CD14-positive monocyte (primary cell): ENCODE measurements at places on chromosomes 16 and 17.
A peak's percentile ranks its signal among the peaks of the same experiment; 100 is the strongest.

DNA sequence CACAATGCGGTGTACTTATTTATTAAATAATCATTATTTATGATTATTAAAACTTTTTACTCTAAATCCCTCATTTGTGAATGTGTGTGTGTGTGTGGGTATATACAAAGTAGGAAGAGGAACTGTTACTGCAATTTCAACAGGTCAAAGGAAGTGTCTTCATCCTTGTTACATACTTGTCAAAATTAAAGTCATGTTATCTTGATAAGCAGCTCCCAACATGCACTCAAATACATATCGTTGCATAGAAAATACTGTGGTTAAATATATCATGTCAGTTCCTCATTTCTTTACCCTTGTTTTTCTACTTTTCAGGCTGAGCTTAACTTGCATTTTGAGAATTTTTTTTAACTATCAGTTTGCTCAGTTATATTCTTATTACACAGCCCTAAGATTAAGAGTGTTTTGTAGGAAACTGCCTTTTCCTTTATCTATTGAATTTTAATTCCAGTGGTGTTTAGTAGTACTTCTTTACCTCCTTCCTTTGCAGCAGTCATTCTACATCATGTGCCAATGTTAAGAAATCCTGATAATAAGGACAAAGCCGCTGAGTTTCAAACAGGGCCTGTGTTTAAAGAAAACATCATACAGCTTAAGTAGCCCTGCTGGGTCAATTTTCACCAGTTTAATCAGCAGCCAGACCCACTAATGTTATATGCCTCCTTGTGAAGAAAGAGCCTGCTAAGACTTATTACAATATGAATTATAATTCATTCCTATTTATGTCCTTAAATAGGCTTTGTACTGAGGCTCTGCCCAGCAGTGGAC is 7.2 kb downstream of the EFCAB5 start:
- peak; percentile 53 for DNase-seq

- DNase-seq: peak; percentile 45
Observed at GRCh38 chr16:20911361-20911760, 10.8 kb downstream of the LYRM1 start.

GRCh38 chr17:20934288-20934687 is 108.5 kb downstream of the USP22 start:
- DNase-seq: no peak

GRCh38 chr16:84553873-84554399 is 49.5 kb upstream of the MEAK7 start:
- no peak for DNase-seq

GRCh38 chr16:84074721-84075120 is 32.1 kb upstream of the SLC38A8 start:
- DNase-seq: no peak

GRCh38 chr16:81073560-81074330 is 3.3 kb downstream of the C16orf46 start:
- no peak for DNase-seq

DNA sequence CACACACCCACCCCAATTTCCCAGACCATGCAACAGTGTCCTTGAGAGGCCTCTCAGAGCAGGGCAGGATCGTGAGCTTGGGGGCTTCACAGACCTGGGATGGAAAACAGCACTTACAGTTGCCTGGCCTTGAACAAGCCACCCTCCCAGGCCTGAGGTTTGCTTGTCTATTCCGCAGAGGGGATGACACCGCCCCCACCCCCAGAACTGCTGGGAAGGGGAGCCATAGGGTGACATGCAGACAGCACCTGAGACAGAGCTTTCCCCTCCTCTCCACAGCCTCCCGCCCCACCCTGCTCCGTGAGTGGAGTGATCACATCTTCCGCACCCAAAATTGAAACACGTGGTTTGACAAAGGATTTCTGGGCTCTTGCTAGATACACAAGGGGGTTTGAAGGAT is 131.5 kb upstream of the TNRC6C start:
- no peak for DNase-seq

- DNase-seq: no peak
Observed at GRCh38 chr17:69712801-69713311, 298.4 kb downstream of the MAP2K6 start.

DNA sequence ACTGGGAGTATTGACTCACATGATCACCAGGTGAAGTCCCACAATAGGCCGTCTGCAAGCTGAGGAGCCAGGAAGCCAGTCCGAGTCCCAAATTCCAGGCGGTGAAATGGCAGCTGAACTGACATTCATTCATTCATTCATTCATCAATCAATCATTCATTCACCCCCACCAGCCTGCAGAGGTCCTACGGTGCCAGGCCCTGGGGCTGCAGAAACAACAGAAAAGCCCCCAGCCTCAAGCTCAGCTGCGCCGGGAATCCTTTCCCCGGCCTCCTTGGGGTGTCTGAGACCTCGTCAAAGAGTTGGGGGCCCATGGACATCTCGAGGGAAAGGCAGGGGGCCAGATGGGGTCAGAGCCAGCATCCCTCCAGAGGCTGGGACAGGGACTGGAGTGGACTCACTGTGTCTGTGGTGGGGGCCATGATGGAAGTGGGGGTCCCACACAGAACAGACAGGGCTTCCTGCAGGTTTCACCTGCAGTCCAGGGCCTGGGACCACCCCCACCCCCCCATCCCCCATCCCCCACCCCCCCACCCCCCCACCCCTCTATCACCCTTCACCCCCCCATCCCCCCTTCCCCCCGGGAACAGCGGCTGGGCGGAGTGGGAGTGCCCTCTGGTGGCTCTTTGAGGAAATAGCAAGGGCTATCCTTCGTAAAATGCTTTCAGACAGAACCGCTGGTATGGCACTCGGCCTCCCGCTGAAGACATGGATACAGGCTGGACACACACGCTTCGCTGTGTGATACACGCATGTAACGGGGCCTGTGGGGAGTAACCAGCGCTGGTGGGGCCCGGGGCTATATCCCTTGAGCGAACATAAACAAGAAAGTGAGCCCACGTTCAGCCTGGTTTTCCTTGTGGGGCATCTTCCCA is 8.5 kb upstream of the ZC3H18 start:
- peak; percentile 50 for DNase-seq

GRCh38 chr17:35774499-35774898 is 13.8 kb downstream of the C17orf50 start:
- DNase-seq: no peak

DNA sequence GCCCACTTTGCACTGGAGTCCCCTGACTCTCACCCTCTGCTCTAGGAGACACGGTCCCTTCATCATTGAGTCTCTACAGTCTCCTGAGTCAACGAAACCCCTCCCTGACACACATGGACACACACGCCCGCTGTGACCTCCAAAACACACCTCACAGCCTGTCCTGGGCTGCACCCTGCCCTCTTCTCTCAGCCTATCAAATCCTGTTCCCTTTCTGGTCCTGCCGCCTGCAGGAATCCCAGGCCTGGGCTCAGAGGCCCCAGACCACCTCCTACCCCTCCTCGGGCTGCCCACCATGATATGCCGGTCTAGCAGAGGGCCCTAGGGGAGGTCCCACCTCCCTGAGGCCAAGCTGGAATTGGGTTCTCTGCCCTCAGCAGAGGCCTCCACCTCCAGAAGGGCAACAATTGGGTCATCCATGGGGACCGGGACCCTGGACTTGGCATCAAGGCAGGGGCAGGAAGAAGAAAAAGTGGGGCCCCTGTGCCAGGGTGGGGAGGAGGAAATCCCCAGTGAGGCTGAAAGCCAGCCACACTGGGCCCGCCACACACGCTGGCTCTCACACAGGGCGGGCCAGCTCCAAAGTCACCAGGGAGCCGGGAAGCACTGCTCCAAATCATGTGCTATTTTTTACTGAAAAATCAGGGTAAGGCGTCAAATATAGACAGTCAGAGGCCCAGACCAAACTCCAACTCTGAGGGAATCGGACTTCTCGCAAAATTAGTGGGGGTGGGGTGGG is 3.4 kb downstream of the PPP1R9B start:
- DNase-seq: no peak

DNA sequence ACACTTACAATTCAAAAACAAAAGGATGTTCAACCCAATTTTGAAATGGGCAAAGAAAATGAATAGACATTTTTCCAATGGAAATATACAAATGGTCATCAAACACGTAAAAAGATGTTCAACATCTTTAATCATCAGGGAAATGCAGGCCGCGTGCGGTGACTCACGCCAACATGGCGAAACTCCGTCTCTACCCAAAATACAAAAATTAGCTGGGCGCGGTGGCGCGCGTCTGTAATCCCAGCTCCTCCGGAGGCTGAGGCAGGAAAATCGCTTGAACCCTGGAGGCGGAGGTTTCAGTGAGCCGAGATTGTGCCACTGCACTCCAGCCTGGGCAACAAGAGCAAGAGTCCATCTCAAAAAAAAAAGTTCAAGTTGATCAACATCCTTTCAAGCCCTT is 1.8 kb upstream of the CLUAP1 start:
- DNase-seq: no peak

GRCh38 chr16:24174504-24174903 is 81.6 kb upstream of the CACNG3 start:
- no peak for DNase-seq

DNA sequence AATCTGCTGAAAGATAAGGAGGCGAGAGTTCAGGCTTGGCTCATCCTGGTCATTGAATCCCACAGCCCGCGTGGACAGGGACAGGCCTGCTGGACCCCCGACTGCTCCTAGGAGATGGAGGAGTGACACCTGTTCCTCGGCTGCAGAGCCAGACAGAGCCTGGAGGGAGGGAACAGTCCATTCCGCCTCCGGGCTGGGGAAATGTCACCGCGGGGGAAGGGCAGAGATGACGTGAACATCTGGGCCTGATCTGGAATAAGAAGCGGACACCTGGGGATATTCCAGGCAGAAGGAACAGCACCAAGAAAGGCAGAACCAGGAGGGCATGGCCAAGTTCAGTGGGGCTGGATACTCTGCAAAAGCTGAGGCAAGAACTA is 1.5 kb downstream of the ZNF747 start:
- no peak for DNase-seq

DNA sequence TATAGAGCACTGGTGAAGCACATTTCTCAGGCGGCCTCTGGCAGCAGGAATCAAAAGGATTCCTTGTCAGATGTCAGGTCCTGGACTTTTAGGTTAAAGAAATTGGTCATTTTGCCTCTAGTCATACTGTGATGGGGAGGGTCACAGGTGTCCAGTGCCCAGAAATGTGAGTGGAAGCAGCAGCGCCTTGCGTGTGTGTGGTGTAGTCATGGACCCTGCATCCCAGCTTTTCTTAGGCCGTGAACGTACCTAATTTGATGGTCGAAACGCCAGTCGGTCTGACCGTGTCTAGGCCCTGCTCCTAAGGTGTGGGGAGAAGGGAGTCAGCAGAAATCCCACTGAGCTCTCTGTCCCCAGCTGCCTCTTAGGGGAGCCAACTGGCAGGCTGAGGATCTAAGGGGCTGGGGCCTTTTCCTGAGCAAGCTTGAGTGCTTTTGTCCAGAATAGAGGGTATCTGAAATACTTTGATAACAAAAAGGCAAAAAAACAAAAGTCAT is 32.0 kb downstream of the POLR3E start:
- no peak for DNase-seq

DNA sequence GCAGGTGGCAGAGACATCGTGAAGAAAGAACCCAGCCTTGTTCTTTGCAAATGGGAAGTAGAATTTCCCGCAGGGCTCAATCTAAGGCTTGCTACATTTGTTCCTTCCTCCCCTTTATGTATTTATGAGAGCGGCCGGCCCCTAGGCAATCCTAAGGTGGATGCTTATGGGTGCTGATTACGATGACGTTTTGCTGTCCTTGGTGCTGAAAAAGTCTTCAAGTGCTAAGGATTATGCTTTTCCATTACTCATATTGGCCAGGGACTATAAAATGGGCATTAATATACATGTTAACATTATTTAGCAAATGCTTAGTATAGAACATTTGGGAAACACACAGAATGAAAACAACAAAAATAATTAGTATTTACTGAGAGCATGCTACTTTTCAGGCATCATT is 313.3 kb upstream of the XYLT1 start:
- DNase-seq: no peak

DNA sequence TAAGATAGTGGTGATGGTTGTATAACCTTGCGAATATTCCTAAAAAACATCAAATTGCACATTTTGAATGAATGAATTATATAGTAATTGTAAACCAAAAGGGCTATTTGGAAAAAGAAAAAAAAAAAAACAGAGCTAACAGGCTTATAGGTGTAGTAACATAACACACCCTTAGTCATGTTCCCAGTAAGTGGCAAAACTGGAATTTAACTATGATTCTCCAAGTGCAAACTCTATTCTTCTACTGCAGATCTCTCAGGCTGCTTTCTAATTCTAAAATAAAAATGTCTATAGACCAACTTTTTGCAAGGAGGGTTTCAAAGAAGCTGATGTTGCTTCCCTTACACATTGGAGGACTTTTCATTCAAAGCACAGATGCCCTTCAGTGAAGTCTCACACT is 293.2 kb upstream of the MON1B start:
- DNase-seq: no peak

GRCh38 chr17:332558-333322 is 19.9 kb downstream of the RPH3AL start:
- DNase-seq: no peak

GRCh38 chr17:67491681-67492024 is 114.6 kb downstream of the PITPNC1 start:
- DNase-seq: no peak

GRCh38 chr16:31141489-31142108 is 6.1 kb upstream of the PRSS8 start:
- DNase-seq: peak; percentile 90

- DNase-seq: no peak
Observed at GRCh38 chr16:49473131-49473530, 99.5 kb downstream of the C16orf78 start.

GRCh38 chr17:60971515-60972369 is 294.1 kb downstream of the BCAS3 start:
- peak; percentile 1 for DNase-seq

DNA sequence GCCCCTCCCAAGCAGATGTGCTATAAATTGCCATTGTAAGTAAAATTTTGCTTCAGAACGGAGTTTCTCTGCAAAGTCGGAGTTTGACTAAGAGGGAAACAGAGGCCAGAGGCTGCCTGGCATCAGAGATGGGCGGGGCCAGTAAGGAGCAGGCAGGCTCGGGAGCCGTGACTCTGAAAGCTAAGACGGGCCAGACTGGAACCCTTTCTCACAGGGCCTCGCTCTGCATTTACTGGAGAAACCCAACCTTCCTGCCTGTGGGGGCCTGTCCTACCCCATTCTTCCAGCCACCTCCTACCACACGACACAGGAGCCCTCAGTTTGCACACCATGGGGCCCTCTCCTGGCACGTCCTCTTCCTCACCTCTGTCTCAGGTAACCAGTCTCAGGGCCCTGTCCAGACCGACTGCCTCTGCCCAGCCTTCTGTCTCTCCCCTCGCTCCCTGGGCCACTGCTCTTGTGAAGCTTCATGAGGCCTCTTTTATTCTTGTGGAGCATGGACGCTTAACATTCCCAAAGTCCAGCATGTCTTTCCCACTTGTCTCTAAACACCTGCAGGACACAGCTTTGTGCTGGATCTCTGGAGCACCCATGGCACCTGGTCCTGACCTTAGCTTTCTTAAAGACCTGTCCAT is 48.4 kb upstream of the ACSF3 start:
- DNase-seq: no peak

- DNase-seq: no peak
Observed at GRCh38 chr16:25750488-25751216, 58.9 kb downstream of the HS3ST4 start.

GRCh38 chr16:83685615-83686165 is 122.1 kb upstream of the HSBP1 start:
- no peak for DNase-seq

GRCh38 chr17:40071313-40072039 is 8.7 kb downstream of the THRA start:
- no peak for DNase-seq

- DNase-seq: no peak
Observed at GRCh38 chr17:6348891-6349290, 86.0 kb downstream of the AIPL1 start.

GRCh38 chr17:51947160-51947735 is 211.3 kb downstream of the CA10 start:
- no peak for DNase-seq
